ENCODE measurements at places on chromosomes 7 and 10.

GRCh38 chr7:125563557-125563956 is 633.9 kb upstream of the POT1 start:
- DNase-seq, result no peak

DNA sequence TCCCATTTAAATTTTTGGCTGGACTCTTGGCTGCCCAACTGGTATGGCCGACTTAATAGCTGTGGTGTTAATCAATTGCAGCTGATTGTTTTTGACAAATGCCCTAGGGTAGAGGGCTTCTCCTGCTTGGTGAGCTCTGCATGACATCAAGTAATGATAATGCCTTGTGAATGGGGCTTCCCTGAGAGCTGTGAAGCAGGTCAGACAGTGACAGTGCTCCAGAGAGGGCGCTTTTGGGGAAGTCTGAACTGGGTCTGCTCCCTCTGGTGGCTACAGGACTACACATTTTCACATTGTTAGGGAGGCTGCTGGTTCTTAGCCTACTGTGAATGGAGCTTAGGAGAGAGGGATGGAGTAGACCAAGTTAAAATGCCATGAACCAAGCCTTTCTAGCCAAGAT is 98.8 kb downstream of the SDK1 start:
- no peak for DNase-seq

DNA sequence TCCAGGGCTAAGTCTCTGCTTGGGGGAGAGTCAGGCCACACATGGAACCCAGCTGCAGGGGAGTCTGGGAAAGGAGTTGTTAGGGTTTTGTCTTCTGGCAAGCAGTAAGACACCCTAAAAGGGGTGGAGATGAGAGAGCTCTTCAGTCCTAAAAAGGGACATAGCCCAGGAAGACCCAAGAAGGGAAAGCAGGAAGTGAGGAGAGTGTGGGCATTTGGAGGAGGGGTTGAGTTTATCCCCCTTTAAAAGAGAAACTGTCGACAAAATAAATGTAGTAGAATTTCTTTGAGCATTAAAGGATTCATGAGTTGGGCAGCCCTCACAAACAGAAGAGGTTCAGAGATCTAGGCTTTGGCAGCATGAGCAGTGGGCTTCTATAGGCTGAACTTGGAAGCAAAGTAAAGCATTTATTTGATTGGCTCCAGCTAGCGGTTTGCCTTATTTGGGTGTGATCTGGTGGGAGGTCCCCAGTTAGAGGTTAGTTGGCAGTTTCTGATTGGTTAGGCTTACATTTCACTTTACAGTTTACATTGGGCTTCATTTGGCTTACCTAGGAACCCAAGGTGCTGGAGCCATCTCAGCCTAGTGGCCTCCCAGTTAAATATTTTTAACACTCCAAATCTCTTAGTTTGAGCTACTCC is 246.7 kb downstream of the CAMK1D start:
- no peak for DNase-seq

DNA sequence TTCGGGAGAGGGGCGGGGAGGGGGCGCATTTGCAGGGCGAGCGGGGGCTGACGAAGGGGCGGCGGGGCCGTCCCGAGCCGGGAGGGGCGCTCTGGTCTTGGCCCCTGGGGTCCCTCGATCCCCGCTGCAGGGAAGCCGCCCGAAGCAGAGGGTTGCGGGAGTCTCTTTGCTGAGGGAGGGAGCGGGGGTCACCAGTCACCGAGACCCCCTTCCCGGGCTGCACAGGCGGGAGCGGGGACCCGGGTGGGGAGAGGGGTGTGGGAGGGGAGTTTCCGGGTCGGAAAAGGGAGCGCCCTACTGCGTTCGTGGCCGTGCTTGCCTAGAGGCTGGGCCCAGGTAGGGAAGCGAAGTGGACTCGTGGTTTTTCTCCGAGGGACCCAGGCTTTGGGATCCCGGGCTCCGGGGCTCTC is 422 bp downstream of the AP1S1 start:
- DNase-seq, result no peak

DNA sequence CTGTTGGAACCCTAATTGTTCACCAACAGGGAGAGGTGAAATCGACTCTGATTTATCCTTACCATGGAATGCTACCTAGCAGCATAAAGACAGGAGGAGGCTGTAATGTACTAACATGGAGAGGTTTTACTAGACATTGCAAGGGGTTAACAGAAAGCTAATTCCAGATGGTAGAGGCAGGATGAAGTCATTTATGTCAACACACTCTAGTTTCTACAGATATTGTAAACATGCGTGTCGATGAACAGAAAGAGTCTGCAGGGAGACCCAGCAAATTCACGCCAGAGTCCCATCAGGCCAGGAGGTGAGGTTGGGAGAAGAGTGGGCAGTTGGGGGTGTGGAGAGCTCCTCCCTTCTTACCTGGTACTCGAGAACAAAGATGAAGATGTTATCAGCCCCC is 7.0 kb downstream of the NPC1L1 start:
- DNase-seq, result no peak

GRCh38 chr7:7596176-7596575 is 29.5 kb downstream of the MIOS start:
- DNase-seq, result no peak

- no peak for DNase-seq
Observed at GRCh38 chr10:131571346-131571745, 259.8 kb upstream of the TCERG1L start.

DNA sequence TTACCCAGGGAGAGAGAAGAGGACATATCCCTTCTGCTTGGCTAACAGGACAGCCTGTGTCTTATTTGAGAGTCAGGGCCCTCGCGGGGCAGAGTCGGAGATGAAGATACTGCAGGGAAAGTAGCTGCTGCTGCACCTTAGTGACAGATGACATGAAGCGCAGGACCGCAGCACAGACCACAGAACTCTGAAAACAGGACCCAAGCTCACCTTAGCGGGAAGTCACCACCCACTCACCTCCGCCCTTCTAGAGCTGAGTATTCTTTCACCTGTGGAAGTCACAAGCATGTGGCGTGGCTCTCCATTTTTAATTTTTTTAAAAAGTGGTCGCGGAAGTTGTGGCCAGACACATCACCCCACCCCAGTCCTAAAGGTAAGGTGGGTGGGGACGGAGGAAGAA is 191.4 kb downstream of the FAM107B start:
- peak; percentile 73 for DNase-seq

- DNase-seq, result peak; percentile 40
Observed at GRCh38 chr7:44257618-44258422, 57.0 kb downstream of the YKT6 start.

DNA sequence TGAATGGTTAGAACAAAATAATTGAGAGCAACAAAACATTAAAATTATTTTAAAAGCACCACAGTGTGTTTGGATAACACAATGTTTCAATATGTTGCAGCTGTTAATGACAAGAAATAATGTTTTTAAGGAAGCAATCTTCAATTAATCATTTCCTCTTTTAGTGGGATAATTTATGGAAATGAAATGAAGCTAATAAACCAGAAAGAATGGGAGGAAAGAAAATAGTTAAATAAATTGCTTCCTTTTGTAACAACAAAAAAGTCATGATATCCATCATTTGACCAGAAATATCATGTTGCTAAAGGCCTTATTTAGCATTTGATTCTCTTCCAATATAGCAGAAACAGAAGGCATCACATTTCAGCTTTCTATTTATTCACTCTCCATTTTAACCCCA is 224.5 kb downstream of the SEMA3A start:
- DNase-seq, result no peak

DNA sequence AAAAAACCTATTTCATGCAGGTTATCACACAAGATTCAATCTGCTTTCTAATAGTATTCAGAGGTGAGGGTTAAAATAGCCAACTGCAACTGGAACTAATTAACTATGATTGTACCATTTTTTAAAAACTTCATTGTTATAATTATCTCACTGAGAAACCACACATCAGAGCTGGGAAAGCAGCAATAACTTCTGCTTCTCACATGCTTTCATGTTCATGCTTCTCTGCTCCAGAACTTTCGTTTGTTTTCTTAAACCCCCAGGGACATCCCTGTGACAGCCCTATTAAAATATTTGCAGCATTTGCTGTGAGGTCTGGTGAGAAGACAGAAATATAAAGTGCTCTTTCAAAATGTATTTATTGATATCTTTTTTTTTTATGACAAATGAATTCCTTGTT is 389.0 kb upstream of the SORCS1 start:
- DNase-seq, result no peak

DNA sequence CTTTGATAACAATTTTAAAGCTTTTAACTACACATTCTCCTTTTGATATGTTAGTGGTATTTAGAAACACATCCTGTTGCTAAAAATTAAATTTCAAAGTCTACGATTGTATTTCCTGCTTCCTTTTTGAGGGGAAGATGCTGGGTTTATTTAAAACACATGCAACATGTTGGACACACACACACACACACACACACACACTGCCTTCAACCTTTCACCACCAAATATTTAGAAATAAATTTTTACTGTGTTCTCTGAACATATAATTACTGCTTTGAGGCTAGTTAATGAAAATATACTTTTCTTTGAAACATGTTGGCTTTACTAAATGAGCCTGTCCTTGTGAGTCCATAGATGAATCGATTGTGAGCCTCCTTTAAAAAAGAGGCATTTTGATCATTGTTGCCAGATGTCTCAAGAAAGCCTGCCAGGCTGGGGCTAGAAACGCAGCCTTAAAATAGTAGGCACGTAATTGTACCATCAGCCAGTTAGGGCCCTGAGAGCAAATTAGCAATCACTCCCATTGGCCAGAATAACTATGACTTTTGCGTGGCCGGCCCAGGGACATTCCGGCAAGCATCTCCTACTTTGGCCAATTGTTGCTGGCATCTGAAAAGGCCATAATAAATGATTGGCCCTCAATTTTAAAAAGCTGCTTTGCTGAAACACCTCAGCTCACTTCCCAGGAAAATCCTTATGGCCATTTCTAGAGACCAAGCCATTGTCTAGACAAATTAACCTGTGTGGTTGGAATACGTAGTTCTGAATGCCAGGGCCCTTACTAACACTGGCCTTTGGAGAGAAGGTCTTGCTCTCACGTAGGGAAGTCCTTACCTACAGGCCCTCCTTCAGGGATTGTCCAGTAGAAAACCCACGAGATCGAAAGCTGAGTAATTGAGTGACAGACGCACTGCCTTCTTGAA is 9.9 kb upstream of the TEX36 start:
- no peak for DNase-seq

DNA sequence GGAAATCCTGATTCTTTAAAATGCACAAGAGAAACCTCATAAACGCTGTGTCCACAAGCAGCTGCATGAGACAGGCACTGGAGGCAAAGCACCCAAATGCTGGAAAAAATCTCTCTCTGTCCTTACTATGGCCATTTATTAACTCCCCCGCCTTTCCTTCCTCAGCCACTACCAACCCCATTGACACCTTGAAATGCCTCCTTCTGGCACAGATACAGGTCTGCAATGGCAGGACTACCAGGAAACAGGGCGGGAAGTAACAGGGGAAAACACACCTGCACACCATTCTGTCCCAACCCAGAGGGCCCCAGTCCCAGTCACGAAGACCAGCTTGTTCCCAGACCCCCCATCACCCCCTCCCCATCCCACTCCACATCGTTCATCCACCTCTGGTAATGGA is 224.3 kb downstream of the PARD3 start:
- DNase-seq, result no peak

- no peak for DNase-seq
Observed at GRCh38 chr10:121527690-121528089, 70.6 kb downstream of the FGFR2 start.

GRCh38 chr10:124896751-124897150 is 45.2 kb upstream of the ZRANB1 start:
- DNase-seq, result no peak

GRCh38 chr7:45073786-45074527 is 14.8 kb downstream of the NACAD start:
- DNase-seq, result no peak

DNA sequence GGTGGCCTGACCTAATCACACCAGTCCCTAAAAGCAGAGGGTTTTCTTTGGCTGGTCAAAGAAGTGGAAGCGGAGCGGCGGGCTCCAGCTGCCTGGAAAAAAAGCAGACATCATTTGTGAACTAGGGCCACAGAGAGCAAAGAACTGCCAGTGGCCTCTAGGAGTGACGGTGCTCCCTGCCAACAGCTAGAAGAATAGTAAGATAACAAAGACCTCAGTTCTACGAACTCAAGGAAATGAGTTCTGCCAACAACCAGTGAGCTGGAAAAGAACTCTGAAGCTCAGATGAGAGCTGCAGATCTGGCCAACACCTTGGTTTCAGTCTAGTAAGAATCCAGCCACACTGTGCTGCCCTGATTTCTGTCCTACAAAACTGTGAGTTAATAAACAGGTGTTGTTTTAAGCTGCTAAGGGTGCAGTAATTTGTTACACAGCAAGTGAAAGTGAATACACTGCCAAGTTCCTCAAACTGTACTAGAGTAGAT is 178.0 kb downstream of the SRPK2 start:
- DNase-seq, result no peak

DNA sequence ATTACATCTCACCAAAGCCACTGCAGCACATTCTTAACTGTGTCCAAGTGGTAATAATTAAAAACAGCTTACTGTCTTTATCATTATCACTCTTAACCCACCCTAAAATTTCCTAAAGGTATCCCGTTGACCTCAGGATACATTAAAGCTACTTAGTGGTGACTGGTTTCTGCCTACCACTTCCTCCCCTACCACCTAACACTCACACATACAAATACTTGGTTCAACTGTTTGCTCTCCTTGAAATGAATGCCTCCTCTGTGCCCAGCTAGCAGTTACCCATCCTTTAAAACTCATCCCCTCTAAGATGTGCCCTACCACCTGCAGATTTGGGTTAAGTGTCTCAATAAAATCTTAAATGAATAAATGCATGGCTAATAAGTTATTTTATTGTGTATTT is 7.1 kb downstream of the PCGF5 start:
- no peak for DNase-seq

DNA sequence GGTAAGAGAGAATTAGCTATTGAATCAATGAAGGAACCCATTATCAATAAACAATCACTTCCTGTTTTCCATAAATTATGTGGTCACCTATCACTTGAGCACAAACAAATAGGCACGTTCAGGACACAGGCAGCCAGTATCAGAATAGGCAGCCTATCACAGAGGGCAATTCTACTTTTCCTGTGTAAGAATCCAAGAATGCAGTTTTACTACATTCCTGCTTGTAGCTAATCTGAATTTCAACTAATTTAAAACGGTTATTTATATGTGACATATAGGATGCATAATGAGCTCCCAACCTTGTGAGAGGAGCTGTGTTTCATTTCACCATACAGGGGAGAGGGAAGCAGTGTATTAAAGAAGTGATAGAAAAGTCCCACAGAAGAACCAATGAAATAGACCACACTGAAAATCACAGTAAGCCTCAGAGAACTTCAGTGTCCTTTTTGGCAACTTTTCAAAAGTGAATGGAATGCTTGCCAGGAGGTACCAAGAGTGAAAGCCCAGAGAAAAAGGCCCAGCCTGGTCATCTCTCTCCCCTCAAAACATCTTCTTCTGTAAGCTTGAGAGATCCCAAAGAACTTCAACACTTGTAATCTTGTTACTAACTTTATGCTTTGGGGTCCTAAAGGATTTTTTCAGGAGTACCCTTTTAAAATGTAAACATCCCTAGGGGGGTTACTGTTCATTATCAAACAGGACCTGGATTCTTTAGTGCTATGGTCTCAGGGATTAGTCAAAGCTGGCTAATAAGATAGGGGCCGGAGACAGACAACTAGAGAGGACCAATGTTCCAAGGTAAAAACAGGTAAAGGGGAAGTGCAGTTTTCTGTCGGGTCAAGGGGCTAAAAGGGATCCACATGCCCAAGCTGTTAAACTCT is 1.3 kb downstream of the IMMP2L start:
- no peak for DNase-seq

- no peak for DNase-seq
Observed at GRCh38 chr10:107554333-107554732, 389.8 kb upstream of the SORCS1 start.
